ENCODE measurements at places on chromosomes 2 and 18. TPM values are rescaled to one million over a fixed set of nuclear protein-coding genes. Genes with fewer than 3 reads are reported as not detected.

The ERLEC1 gene
- 46.3 TPM for total RNA-seq

The SCYGR4 gene
- 0.35 TPM for total RNA-seq

The SCRN3 gene
- 41.1 TPM for total RNA-seq

The CTLA4 gene
- total RNA-seq = not detected

The SOWAHC gene
- 3.7 TPM for total RNA-seq

The CFAP65 gene
- 1.3 TPM for total RNA-seq

The ARHGAP25 gene
- 7.1 TPM for total RNA-seq

The NPPC gene
- 7.5 TPM for total RNA-seq

The RGPD3 gene
- total RNA-seq = 1.5 TPM

The PRKD3 gene
- total RNA-seq = 17.8 TPM

The UBXN2A gene
- 17.9 TPM for total RNA-seq

The DCDC2C gene
- not detected for total RNA-seq

The CYTIP gene
- total RNA-seq = 2.8 TPM

The MROH2A gene
- total RNA-seq = not detected

The UGT1A7 gene
- total RNA-seq = not detected
